Lung microvascular endothelial cell (primary cell): ENCODE measurements at places on chromosomes 5 and 9. TPM values are rescaled to one million over a fixed set of nuclear protein-coding genes. Genes with fewer than 3 reads are reported as not detected.
A peak's percentile ranks its signal among the peaks of the same experiment; 100 is the strongest.

HTR4 gene
- total RNA-seq: not detected in 2 replicates

ACTBL2 gene
- under 0.01 TPM in 1 of 2 replicates, not detected in the other for total RNA-seq

PCA3 gene
- total RNA-seq: 0.20 and 0.22 TPM in 2 replicates

FOXD1 gene
- total RNA-seq: 0.22 TPM in 1 of 2 replicates, not detected in the other

DNA sequence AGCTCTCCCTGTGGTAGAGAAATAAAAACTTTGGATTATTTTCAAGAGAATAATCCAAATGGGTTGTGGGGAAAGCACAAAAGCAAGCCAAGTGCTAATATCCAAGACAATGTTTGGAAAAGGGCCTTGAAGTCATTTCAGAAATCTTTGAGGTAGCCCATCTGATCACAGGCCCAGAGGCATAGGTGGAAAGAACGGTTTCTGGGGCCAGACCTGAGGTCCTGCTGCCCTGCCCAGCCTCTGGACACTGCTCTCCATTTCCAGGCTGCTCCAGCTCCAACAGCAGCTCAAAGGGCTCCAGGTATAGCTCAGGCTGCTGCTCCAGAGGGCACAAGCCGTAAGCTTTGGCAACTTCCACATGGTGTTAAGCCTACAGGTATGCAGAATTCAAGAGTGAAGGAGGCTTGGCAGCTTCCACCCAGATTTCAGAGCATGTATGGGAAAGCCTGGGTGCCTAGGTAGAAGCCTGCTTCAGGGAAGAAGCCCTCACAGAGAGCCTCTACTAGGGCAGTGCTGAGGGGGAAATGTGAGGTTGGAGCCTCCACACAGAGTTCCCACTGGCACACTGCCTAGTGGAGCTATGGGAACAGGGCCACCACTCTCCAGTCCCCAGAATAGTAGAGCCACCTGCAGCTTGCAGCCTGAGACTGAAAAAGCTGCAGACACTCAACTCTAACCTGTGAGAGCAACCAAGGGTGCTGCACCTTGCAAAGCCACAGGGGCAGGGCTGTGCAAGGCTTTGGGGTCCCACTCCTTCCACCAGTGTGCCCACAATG lies 133.1 kb downstream of the PIK3R1 start:
- no peak for DNase-seq

DNA sequence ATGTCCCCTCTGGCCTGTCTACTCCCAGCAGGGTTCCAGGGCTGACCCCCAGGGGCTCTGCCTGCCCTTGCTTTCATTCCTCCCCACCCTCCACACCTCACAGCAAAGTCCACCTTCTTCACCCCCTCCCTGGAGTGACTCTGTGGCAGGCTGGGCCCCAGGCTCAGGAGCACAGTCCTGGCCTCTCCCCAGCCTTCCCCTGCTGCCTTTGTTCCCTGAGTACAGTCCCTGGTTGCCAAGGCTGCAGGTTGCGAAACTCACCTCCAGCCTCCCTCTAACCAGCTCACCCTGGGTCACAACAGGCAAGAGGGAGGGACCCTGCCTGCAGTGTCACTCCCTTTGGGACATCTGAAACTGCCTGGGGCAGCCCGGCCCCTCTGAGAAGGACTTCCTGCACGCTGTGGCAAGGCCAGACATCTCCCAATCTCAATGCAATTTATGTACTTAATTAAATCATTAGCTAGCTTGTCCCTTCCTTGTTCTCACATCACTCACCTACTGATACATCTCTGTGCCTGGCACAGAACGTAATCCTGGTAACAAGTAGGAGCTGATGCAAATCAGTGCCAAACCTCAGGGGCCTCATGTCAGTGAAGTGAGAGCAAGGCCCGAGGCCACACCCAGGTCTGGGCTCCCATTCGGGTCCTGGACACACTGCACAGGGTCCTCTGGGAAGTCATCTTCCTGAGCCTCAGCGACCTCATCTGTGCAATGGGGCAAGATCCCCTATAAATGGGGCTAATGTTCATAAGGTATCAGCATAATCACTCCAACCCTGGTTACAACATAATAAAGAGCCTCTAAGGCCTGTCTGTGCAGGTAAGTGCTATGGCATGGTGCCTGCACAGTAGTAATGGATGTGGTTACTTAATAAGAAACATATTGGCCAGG lies 27.3 kb upstream of the TRIM14 start:
- DNase-seq: peak; percentile 15
